Stimulated activated CD8-positive, alpha-beta memory T cell treated with anti-CD3 and anti-CD28 coated beads, Interleukin-2, amount 100 ng/mL, for 1 hour (primary cell): ENCODE measurements at places on chromosomes 1 and 21.

- DNase-seq: no peak
These were observed 347.4 kb upstream of the B3GALT2 start for GRCh38 chr1:193533853-193534252.

- DNase-seq: no peak
These were observed 249.9 kb downstream of the NFIA start for GRCh38 chr1:61332196-61332753.

DNA sequence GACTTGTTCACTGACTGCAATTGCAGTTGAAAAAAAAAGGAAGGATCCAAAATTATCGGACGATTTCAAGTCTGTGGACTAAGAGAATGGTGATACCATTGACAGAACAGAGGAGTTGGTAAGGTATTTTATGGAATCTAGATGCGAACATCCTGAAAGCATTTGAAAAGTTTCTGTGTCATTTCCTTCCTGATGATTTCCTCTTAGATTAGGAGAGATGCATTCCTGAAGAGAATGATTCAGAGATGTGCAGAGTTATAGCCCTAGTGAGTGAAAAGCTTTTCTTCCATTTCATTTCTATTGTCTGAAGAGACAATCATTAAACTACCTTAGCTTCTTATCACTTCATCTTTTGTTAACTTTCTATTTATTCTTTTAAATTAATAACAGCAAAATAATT is 200.0 kb downstream of the KCNK2 start:
- no peak for DNase-seq

DNA sequence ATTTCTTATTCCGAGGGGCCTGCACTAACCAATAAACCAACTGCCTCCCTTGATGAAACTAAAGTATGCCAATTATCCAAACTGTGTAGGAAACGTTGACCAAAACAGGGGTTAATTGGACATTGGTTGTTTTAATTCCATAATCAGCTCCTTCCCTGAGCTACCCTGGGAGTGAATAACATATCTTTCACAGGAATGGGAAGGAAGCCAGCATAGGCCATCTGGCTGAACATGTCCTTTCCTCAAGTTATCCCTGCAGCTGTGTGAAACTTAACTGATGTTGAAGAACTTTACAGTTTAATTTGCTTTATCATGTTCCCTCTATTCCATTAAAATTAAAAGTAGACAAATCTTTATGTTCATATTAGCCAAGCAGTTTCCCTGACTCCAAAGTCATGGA is 75.4 kb downstream of the NRIP1 start:
- no peak for DNase-seq

- DNase-seq: no peak
These were observed 54.1 kb upstream of the POFUT2 start for GRCh38 chr21:45341779-45342178.

GRCh38 chr1:26530410-26530894 is 891 bp downstream of the RPS6KA1 start:
- DNase-seq: no peak

DNA sequence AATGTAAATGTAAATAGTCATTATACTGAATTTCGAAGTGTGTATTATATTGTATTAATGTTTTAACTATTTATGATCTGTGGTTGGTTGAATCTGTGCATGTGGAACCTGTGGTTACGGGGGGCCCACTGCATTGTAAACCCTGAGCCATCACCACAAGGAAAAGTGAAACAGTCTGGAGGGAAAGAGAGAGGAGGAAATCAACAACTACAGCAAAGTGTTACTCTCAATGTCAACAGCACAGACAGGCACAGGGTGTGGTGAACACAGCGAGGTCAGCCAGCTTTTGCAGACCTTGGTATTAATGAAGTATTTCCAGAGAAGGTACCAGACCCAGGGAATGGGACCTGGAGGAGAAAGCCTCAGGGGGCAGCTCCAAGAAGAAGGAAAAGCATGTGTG is 37.1 kb upstream of the BACE2 start:
- no peak for DNase-seq

DNA sequence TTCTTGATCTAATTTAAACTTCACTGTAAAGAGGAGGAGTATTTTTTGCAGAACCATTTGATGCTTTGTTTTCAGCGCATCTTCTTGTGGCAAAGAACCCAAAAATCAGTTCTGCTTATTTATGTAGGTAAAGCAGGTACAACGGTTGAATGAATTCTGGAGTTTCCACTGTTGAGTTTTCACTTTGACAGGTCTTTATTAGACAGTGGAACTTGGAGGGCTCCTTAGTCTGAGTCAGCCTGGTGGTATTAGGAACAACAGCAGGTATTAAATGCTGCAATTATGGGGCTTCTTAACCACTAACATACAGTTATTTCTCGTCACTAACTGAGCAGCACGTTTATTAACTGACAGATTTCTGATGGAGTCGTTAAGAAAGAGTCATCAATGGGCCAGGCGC is 1.2 kb downstream of the LRIG2 start:
- DNase-seq: no peak

DNA sequence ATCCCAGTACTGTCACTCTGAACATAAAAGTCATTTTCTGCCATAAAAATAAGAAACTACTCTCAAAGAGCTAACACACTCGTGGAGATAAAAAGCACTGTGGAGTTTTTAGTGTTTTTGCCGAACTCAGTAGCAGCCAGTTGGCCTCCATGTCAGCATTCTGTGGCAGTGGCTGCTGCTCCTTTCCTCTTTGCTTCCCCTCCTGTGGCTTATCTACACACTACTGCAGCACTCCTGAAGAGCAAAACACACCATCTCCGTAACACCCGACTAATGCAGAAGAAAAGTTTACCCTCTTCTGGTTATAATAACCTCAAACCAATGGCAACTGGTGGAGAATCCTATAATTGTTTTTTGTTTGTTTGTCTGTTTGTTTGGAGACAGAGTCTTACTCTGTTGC is 44.9 kb downstream of the RAB3GAP2 start:
- DNase-seq: no peak

GRCh38 chr1:6688757-6689156 is 12.9 kb downstream of the DNAJC11 start:
- DNase-seq: no peak

- no peak for DNase-seq
These were observed 22.9 kb upstream of the SLC19A2 start for GRCh38 chr1:169508432-169509338.

DNA sequence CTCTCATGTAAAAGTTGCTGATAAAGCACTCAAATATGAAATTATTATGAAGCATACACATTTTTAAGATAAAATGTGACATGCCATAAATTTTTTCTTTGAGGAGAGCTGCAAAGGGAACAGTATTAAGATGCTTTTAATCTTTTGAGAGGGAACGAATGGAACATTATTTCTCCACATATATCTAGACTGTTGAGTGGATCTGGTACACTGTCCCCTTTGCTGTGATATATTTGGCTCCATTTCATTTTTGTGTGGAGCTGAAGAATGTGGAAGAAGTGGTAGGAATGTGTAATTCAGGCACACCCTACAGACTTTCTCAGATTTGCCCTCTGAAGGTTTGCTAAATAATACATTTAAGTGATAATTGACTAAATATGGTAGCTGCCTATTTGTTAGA is 31.7 kb downstream of the PGM1 start:
- no peak for DNase-seq

DNA sequence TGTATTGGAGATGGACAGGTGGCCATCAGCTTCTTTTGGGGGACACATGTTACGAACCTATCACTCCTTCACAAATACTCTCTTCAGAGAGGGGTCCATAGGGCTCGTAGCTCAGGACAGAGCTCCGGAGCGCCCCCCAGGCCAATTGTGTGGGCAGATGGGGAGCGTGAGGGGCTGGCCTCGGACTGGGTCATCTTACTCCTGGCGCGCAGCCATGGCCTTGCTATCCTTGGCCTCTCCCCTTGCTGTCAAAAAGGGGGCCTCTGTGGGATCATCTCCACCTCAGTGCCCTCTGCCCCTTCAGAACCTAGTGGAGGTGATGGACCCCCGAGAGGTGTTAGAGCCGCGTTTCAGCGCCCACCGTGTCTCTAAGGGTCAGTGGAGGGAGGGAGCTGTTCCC is 35.0 kb downstream of the ATP5PO start:
- DNase-seq: no peak

GRCh38 chr1:111988377-111988742 is 1.1 kb downstream of the KCND3 start:
- no peak for DNase-seq

GRCh38 chr1:24126018-24126671 is 14.2 kb upstream of the MYOM3 start:
- no peak for DNase-seq

- DNase-seq: no peak
These were observed 7.6 kb upstream of the AADACL4 start for GRCh38 chr1:12636098-12636950.

- no peak for DNase-seq
These were observed 13.7 kb downstream of the MTHFR start for GRCh38 chr1:11792106-11792505.

- DNase-seq: no peak
These were observed 13.3 kb downstream of the RNU5D-1 start for GRCh38 chr1:44717653-44718052.

DNA sequence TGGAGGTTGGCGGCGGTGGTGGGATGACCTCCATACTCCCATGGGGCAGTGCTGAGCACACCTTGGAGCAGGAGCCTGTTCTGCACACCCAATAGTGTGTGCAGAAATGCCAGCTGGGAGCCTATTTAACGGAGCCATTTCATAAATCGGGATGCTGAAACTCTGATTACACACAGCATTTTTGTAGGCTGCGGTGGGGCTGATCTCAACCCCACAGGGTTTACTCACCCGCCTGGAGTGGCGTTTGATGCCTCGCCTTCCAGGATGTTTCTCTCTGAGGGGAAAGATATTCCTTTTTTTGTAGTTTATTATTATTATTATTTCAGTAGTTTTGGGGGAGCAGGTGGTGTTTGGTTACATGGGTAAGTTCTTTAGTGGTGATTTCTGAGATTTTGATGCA is 82.6 kb upstream of the WDR26 start:
- DNase-seq: no peak

DNA sequence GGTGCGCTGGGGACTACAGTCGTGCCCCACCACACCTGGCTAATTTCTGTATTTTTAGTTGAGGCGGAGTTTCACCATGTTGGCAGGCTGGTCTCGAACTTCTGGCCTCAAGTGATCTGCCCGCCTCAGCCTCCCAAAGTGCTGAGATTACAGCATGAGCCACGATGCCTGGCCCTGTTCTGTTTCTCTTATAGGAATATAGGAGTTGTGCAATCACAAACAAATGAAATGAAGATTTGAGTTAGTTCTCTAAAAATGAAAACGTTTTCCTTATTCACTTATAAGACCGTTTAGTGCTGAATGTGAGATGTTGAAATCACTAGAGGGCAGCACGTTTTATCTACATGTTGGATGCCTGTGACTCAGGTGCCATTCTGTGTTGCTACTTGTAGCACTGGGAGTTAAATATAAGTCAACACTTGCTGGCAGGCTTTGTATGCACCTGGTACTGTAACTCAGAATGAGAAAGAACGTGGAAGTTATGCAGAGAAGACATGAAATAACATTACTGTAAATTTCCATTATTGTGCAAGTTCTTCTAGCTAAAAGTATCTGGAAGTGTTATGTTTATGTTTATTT is 45.8 kb downstream of the MIGA1 start:
- no peak for DNase-seq

GRCh38 chr1:180863158-180863775 is 49.4 kb upstream of the KIAA1614 start:
- no peak for DNase-seq
